ENCODE measurements at places on chromosomes 5 and 9.

GRCh38 chr5:43993634-43994351, 390.8 kb downstream of the NNT start:
- no peak for DNase-seq

DNA sequence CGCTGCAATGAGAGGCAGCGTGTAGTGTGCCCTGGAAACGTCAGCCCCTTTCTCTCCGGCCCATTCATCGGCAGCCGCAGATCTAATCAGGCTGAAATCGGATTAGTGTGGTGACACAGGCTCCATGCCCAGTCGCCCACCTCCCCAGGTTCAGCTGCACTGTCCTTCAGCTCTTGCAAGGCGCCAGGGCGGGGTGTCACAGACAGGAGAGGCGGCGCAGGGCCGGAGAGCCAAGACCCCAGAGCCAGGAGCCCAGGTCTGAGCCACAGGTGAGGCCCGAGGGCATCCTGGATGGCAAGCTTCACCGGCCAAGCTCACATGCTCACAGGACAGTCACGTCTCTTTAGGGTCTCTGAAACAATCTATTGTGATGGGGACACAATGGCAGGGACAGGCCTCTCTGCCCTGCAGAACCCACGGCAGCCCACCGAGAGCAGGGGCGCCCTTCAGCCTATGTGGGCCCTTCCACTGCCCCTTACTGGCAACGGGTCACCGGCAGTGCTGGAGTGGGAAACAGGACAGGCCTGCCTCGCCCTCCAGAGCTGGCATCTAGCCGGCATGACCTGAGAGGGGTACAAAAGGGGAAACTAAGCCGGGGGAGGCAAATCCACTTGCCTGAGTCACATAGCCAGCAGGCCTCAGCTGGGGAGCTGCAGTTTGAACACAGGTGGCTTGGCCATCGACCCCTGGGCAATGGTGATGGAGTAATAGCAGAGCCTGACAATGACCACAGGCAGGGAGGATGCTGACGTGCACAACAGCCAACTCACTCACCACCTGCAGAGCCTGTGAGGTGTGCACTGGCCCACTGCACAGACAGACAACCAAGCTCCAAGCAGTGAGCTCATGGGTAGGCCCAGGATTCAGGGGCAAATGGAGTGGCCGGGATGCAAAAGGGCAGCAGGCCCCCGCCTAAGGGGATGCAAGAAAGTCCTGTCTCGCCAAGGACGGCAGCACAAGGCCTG, 48.1 kb downstream of the VAV2 start:
- peak; percentile 68 for DNase-seq

DNA sequence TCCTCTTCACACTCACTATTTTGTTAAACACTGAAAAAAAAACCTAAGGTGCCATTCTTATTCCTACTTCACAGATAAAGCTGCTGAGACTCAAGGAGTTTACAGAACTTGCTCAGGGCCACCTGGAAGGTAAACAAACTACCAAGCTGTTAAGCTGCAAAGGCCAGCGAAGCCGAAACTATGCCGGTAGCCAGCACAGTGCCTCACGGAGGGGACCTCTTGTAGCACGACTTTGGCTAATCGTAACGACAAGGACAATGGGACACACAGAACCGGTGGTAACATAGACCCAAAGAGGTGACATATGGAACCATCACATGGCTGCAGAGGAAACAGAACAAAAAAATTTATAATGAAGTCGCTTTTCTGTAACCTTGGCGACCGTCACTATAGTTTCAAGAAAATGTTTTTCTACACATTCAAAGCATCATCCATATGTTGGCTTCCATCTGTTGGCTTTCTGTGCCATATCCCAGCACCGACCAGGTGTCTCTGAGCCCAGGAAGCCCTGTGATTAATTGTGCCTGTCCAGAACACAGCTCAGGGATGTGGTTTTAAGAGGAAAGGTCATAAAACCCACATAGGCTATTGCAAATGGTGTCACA, 60.3 kb downstream of the S1PR3 start:
- DNase-seq = peak; percentile 19

- DNase-seq = no peak
Measured at GRCh38 chr9:130823435-130823834, 11.6 kb upstream of the ABL1 start.

- DNase-seq = no peak
Measured at GRCh38 chr5:121421646-121422045, 430.0 kb upstream of the FTMT start.

DNA sequence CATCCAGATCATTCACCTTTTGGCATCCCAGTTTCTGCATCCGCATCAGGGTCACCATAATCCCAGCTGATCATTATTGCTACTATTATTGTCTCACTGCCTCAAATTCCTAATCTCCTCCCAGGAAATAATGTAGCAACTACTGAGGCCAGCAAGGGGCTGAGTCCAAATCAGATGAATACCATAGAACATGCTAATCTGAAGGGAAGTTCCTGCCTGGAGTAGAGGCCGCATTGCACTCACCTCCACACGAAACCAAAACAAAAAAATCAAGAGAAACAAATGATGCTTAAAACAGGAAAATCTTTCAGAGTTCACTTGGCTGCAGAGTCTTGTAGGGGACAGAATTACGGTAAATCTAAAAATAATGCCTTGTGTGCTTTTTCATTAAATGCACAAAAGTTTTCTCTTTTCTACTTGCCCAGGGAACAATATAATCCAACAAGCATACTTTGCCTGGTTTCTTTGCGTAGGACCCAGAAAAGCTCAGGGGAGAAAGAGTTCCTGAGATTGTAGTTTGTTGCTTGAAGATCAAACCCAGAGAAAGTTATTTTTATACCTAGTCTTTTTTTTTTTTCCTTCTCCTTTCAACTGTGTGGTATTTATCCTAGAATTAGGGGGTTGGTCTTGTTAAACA, 87.7 kb upstream of the KLF4 start:
- DNase-seq = no peak

- no peak for DNase-seq
Measured at GRCh38 chr5:142250119-142250518, 74.7 kb downstream of the SPRY4 start.

GRCh38 chr5:122385286-122385685, 73.2 kb downstream of the SNCAIP start:
- no peak for DNase-seq

DNA sequence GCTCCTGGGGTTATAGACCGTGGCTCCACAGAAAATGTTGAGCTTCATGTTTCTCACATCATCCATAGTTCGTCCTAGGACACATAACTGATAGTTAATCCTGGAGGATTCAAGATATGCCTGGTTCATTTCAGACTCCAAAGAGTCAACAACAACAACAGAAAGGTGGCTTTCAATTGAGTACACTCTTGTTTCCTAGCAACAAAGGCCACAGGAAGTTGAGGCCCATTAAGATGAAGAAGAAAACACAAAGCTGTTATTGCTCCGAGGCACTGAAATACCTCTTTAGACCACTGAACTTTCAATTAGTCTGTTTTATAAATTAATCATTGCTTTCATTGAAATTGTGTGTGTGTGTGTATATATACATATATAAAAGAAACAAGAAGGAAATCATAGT, 154.5 kb downstream of the YIPF5 start:
- DNase-seq = no peak

GRCh38 chr5:117182104-117182503, 607.5 kb upstream of the SEMA6A start:
- DNase-seq = no peak

DNA sequence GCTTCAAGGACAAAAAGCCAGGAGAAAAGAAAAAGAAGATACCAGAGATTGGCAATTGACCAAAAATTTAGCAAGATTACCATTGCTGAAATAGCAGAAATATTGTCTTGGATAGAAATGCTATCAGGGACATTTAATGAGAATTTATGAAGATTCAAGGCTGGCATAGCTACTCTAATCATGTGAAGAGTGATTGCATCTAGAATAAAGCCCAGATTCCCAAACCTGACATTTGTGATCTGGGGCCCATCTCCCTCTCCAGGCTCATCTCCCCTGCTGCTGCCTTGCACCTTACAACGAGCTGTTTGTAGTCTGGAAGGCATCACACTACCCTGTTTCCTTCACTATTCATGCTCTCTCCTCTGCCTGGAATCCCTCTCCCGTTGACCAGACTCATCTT, 114.5 kb downstream of the C9orf152 start:
- DNase-seq = no peak

DNA sequence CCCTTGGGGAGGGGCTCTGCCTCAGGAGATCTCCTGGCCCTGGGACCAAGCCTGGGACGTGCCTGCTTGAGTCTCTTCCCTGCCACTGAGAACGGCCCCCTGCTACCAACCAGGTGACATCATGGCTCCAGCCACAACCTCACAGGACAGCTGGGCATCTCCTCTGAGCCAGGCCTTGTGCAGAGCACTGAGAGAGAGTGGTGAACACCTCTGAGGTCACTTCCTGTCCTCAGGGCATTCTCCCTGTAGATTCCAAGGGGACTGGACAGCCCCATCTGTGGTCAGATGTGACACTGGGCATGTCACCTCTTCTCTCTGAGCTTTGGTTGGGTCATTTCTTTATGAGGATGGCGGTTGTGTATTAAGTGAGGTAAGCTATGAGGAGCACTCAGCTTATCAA, 172.0 kb downstream of the MELK start:
- DNase-seq = no peak

DNA sequence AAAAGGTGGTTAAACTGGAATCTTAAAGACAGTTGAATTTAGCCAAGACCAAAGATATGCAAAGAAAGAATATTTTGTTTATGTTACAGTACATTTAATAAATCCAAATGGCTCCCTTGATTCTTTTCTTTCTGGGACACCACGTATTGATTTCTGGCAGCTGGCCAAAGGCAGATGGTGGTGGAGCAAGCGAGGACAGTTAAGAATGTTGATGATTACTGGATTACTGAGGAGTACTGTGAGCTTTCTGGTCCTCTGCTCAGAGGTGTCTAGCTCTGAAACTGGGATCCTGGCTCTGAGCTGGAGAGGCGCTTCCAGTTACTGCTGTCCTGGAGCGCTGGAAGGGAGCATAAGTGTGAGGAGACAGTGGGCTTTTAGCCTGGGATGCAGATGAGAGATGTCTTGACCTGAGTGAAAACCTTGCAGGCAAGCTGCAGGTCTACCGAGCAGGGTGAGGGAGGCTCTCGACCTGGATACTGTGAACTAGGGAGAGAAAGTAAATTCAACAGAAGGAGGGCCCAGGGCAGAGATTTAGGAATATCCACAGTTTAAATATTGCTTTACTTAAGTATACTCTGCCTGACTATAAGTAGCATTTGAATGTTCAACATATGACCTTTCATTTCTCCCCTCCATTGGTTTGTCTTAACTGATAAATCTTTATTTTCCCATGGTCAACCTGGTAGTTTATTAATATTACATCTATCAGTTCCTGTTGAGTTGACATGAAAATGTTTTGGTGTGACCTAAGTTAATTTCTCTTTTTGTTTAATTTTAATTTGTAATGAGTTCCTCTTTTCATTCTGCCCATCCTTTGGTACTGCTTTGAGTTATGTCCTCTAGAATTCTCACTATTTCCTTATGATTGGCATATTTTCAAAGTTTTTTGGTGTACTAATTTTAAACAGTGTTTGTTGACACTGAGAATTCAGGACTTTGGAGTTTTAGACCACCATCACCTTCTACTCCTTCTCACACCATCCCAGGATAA, 3.7 kb downstream of the SYK start:
- DNase-seq = peak; percentile 36

DNA sequence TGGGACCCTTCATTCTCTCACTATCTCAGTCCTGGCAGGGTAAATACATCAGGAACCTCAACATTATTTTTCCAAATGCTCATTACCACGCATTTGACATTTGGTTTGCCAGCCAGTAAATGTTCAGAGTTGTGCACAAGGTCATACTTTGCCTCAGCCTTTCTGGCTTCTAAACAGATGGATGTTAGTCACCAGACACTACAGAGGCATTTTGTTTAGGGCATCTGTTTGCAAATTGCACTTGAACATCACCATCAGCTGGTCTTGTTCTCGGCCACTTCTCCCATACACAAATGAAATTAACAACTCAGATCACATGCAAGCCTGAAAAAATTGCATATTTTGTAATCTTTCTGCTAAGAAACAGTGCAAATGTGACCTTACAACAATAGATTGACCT, 75.0 kb upstream of the SLC1A1 start:
- no peak for DNase-seq

GRCh38 chr9:114454652-114455051, 50.6 kb downstream of the WHRN start:
- no peak for DNase-seq

DNA sequence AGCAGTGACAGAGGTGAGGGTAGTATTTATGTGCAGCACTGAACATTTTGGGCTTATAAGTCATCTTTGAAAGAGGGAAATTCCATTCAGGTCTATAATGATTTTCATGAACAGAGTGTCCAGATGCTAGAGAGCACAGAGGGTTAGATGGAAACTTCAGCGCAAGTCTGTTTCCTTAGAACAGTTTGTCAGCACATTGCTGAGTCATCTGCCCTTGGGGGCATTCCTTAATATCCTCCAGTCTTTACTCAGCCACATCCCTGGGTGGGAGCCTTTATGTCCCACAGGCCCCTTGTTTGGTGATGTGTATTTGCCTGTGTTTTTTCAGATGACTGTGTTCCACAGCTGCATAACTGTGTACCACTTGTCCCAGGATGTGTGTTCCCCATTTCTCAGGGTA, 138.5 kb upstream of the S1PR3 start:
- no peak for DNase-seq

DNA sequence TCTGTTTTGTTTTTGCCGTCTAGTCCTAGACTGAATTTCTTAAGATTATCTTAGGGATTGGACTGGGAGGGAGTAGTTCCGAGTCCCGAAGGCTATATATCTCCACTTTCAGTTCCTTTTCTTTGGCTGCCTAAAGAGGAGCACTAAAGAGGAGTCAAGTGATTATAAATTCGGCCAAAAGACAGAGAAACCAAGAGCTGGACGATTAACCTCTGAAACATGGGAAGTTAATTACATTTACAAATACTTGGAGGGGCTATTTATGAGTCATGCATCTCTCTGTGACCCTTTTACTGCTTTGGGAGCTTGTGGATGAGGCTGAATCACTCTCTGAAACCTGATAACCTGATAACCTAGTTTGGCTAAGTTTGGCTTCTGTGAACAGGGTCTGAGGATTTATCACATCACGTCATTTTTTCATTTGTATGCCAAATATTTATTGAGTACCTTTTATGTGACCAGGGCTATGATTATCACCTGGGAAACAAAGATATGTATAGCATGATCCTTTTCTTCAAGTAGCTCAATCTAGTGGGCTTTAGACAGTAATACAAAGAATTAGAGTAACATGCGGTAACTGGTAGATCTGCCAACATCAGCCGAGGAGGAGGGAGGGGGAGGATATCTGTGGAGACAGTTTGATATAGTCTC, 180.9 kb downstream of the CD180 start:
- no peak for DNase-seq

DNA sequence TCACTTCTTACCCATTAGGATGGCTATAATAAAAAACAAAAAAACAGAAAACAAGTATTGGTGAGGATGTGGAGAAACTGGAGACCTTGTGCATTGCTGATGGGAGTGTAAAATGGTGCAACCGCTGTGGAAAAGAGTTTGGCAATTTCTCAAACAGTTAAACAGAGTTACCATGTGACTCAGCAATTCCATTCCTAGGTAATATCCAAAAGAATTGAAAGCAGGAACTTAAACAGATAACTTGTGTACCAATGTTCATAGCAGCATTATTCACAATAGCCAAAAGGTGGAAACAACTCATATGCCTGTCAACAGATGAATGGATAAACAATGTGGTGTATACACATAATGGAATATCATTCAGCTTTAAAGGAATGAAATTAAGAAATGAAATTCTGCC, 28.9 kb downstream of the DCP2 start:
- no peak for DNase-seq

- DNase-seq = no peak
Measured at GRCh38 chr5:121628783-121629182, 222.9 kb upstream of the FTMT start.
